ENCODE measurements at places on chromosomes 11 and 22.

- no peak for DNase-seq
These were observed 812 bp downstream of the JAM3 start for GRCh38 chr11:134069426-134070341.

DNA sequence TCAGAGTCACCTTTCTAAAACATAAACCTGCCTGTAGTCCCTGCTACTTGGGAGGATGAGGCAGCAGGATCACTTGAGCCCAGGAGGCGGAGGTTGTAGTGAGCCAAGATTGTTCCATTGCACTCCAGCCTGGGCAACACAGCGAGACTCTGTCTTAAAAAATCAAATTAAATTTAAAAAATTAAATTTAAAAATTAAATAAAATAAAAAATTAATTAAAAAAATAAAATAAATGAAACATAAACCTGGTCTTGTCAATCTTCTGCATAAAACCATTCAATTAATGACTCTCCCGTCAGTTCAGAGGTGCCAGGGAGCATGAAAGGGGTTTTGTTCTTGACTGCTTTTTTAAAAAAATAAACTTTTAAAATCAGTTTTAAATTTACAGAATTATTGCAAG is 48.6 kb downstream of the CCDC83 start:
- no peak for DNase-seq

GRCh38 chr22:35866651-35867050 is 149.0 kb downstream of the APOL5 start:
- no peak for DNase-seq

GRCh38 chr11:77819921-77820564 is 479 bp downstream of the RSF1 start:
- DNase-seq, result no peak

DNA sequence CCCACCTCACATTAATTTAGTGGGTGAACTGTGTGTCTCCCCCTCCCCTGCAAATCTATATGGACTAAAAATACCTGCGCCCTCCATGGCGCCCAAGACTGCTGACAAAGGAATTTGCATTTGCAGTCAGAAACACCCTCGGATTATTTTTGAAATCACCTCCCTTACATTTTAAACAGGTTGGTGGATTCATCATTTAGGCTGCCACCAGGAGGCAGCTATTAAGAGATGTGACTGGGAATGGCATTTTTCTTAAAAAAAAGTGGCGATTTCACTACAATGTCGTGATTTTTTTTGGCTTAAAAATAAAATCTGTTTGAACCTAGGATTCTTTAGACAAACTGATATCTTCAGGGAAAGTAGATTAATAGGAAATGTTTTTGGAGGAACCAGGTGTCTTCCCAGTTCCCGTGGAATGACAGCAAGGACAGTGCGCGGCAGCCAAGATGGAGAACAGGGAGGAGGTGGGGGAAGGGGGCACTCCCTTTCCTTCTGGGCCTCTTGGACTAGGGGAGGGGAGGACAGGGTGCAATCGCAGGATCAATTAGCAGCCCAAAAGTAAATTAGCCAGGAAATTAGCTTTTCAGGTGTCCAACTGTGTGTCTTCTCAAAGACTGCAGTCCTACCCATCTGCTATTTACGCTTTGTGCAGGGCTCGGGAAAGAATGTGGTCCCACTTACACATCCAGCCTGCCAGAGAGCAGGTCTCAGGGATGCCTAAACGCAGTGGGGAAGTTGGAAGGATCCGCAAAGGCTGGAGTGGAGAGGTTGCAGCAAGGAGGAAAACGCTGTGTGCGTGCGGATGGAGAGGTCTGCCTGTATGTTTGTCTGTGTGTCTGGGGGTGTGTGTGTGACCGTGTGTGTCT is 496.4 kb downstream of the NTM start:
- no peak for DNase-seq

DNA sequence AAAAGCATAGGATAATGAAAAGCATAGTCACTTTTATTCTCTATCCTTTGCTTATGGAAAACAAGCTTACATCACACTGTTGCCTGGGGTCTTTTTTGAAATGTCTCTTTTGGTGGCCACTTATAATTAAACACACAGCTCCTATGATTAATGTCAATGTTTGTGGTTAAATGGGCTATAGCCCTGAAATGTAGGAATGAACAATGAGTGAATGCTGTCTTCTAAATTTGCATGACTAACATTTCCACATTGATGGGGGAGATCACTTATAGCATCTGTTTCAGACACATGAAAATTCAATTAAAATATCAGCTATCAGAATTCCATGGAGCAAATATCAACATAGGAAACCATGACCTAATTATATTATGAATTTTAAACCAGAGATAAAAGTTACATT is 171.4 kb upstream of the FAT3 start:
- no peak for DNase-seq

DNA sequence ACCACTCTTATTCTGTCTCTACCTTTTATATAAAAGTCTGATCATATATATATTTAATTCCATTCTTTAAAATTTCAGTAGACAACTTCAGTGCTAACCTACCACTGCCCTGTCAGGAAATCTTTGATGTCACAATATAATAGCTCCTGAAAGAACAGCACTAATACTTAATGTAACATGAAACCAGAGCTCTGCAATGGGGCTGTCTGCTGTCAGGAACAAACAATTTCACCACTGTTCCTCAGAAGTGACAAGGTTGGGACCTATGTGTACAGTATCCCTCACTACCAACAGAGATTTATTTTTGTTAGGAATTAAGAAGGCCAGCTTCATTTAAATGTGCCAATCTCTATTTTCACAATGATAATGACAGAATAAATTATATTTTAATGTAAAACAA is 165.5 kb upstream of the C11orf58 start:
- DNase-seq, result no peak

DNA sequence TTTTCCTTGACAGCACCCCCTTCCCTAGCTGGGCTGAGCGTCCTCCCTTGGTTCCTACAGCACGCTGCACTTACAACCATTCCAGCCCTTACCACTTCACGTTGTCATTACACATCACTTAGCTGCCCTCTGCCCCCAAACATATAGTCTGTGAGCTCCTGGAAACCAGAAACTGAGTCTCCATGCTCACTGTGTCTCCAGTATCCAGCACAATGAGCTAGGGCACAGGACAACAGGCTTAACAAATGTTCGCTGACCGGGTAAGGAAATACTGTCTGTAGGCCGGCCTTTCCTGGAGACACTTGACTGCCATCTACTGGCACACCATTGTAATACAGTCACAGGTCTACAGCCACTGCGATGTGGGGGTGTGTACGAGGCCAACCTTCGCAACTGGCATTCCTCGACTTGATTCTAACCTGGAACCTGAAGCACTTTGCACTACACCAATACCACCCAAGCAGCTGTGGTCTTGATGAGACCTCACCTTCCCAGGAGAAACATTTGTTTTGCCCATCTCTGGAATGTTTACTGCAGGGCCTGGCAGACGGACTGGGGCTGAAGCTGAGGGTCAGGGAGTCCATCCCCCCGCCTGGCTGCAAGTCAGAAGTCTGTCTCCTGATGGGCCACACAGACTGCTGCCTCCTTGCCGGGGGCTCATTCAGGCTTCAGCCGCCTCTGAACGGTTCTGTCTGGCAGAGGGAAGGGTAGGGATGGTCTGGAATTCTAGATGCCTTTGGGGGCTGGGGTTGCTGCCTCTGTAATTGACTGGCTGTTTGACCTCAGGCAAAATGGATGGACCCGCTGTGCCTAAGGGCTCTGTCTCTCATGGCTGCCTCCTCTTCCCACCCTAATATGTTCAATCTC is 72.0 kb downstream of the SYN3 start:
- no peak for DNase-seq

DNA sequence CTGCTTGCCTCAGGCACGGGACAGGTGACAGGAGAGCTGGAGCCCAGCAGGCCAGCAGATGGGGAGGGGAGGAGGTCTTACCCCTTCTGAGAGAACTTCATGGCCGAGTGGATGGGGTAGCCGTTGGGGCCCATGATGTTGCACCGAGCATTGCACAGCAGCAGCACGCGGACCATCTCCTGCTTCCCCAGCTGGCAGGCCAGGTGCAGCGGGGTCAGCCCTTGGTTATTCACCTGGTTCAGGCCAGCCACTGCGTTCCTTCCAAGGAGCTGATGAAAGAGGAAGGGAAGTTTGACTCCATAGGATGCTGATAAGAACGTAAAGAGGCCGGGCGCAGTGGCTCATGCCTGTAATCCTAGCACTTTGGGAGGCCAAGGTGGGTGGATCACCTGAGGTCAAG is 29.4 kb upstream of the BAIAP2L2 start:
- DNase-seq, result no peak

- no peak for DNase-seq
These were observed 4.0 kb downstream of the SYN3 start for GRCh38 chr22:33054001-33054675.

DNA sequence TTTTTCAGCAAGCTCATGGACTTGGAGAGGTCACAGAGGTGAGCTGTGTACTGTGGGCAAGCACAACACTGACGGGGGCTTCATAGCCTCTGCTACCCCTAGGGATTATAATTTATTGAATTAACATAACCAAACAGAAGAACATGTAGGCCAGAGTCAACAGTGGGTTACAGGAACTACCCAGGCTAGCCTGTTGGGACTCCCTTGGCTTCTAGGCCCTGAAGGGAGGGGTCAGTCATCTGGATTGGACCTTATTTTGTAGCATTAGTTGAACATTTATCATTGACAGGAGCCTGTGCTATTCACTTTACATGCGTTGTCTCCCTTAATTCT is 56.9 kb downstream of the KREMEN1 start:
- DNase-seq, result no peak

GRCh38 chr22:36510966-36511881 is 4.4 kb upstream of the FOXRED2 start:
- DNase-seq, result no peak

- no peak for DNase-seq
These were observed 23.7 kb downstream of the MED15 start for GRCh38 chr22:20531154-20531403.

DNA sequence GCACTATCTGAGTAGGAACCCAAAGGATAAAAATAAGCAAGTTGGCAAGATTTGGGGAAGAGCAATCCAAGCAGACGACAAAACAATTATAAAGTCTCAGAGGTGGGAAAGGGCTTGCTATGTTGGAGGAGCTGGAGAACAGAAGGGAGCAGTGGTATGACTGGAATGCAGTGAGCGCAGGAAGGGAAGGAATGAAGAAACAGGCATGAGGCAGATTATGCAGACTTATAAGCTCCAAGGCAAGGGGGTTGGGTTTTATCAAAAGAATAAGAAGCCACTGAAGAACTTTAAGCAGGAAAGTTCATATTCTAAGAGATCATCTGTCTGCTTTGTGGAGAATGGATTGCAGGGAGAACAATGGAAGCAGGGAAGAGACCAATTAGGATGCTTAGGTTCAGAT is 31.7 kb downstream of the PGM2L1 start:
- DNase-seq, result no peak

DNA sequence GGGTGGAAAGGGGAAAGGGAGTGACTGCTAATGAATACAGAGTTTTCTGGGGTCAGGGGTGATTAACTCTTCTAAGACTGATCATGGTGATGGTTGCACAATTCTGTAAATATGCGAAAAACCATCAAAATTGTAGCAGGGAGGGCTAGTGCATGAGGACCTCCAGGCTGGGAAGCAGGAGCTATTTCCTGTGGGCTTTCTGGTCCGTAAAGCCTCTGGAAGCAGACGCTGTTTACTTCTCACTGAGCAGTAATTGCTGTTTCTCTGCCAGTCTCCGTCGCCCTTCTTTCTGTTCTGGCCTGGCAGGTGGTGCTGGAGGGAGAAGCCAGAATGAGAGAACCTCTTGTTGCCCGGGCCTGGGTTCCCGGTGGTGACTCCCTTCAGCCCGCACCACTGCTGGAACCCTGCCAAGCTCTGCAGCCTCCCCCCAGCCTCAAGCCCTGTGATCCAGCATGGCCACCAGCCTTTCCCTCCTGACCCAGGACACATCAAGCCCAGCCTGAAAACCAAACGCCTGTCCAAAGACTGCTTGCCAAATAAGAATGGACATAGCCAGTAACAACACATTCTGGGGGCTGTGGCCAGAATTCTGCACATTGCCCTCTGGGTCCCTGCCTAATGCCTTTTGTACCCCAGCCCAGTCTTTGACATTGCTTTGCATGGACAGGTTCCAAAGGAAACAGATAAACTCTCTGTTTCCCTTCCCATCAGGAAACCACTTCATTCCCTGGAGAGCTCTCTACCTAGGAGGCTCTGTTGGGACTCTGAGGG is 201.0 kb upstream of the NAV2 start:
- no peak for DNase-seq

DNA sequence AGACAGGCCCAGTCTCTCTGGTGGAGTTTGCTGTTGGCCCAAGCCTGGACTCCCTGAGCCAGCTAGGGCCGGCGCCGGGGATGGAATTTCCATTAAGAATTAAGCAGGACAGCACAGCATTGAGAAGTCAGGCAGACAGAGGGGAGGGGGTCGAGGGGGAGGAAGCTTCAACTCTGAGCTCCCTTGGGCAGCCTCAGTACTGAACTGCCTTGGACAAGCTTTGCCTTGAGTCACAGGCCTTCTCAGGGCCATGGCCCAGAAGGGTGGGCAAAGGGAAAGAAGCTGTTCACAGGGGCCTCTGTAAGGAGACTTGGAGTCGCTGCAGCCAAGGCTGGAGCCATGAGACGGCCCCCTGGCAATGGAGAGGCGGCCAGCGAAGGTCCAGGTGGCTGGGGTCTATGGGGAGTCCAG is 2.6 kb upstream of the INSC start:
- DNase-seq, result no peak
